ENCODE measurements at places on chromosomes 1 and 21. TPM values are rescaled to one million over a fixed set of nuclear protein-coding genes. Genes with fewer than 3 reads are reported as not detected.

- no peak for DNase-seq
These were observed 17.1 kb downstream of the ETS2 start for GRCh38 chr21:38822778-38823238.

GRCh38 chr1:224266915-224267856 is 62.8 kb downstream of the NVL start:
- DNase-seq = no peak

Gene ACTN2
- 0.37 TPM for polyA plus RNA-seq

DNA sequence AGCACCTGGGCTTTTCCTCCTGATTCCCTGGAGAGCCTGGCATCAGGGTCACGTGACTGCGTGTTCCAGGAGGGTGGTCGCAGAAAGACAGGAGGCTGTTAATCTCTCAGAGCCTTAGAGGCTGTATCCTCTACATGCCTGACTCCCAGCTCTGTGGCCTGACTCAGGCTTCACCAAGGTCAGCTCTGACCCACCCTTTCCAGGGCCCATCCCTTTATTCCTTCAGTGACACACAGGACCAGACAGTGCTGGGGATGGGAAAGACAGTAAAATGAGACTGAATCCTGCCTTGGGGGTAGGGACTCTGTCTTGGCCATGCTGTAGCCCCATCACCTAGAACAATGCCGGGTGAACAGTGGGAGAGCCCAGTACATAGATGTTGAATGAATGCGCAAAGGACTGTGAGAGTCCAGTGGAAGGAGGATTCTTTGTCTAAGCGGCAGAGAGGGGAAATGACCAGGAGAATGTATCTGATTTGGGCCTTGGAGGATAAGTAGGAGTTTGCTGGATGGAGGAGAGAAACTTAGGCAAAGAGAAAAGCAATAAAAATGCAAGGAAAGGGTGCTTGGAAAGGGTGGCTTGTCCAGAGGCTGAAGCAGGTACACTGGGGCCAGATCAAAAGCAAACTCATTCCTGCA is 33.0 kb downstream of the EPHX1 start:
- no peak for DNase-seq

GRCh38 chr1:159941591-159942560 is 3.5 kb downstream of the IGSF9 start:
- no peak for DNase-seq

GRCh38 chr1:220511785-220512184 is 16.2 kb upstream of the MARK1 start:
- no peak for DNase-seq

GRCh38 chr1:154765970-154766369 is 104.1 kb downstream of the KCNN3 start:
- no peak for DNase-seq

Gene WASF2
- polyA plus RNA-seq = 150 TPM

GRCh38 chr1:193619911-193620310 is 433.5 kb upstream of the B3GALT2 start:
- DNase-seq = no peak

GRCh38 chr1:217018648-217019047 is 295.4 kb upstream of the ESRRG start:
- DNase-seq = no peak

DNA sequence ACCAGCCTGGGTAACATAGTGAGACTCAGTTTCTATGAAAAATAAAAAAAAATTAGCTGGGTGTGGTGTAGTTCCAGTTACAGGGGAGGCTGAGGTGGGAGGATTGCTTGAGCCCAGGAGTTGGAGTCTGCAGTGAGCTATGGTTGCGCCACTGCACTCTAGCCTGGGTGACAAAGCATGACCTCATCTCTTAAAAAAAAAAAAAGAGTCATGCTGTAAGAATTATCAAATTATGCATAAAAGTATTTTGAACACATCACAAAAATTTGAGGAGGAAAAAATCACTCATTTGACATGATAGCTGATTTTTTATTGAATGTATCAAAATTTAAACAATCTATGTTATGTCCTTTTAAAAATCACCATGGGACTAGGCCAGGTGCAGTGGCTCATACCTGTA is 17.8 kb downstream of the CCDC30 start:
- DNase-seq = no peak
